ENCODE measurements at places on chromosomes 3 and 15.

DNA sequence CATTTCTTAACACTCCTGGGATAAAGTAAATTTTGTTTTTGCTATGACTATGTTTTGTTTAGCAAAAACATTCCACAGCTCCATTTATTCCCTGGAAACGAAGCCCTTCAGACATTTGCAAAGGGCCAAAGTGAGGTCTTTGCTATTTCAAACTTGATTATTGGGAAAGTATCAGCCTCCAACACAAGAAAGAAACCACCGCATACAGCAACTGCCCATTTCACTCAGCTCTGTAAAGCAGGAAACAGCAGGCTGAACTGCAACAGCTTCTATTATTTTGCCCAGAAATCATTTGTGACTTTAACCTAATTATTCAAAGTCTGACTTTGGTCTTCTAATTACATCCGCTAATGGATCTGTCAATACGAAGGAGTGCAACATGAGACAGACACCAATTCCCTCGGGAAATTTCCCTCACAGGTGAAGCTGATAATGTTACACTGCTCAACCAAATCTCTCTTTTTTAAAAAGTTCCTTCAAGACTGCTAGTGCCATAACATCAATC is 72.1 kb downstream of the RFTN1 start:
- DNase-seq = no peak

DNA sequence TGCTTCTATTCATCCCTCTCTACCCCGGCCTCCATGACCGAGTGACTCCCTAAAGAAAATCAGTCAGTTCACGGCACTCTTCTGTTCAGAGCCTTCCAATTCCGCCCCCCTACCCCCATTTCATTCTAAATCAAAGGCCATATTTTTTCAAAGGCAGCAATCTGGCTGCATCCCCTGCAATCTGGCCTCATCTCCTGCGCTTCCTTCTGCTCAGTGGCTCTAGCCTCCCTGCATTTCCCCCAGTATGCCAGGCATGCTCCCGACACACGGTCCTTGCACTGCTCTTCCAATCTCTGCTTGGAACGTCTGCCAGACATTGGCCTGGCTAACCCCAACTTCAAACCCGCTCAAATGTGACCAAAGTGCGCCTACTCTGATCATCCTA is 67.7 kb downstream of the EXOG start:
- no peak for DNase-seq

DNA sequence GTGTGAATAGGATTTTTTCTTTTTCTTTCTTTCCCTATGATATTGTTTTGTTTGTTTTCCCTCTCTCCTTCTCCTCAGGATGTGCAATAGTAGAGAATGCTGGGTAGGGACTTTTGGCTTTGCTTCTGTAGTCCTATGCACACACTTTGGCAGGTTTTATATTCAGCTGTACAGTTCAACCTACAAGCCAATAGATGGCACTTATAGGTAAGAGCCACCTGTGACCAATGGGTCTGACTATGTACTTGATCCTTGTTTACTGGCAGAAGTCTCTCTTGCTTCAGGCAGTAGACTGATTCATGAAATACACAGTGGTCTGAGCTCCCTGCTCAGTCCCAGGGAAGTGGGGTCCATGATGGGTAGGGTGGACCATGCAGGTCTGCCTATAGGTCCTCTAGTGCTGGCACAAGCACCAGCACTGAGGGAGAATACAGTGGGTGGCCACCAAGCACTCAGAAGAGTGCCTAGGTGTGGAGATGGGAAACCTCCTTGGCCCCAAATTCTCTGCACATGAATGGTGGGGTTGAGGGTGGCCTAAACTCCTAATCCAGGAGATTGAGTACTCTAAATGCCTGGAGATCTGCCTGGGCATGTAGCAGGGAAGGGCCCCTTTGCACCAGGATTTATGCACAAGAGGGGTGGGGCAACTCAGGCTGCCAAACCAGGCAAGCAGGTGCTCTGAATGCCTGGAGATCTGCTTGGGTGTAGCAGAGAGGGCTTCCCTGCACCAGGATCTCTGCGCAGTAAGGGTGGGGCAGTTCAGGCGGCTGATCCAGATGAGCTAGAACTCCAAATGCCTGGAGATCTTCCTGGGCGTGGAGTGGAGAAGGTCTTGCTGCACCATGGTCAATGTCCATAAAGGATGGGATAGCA is 176.1 kb downstream of the DOCK3 start:
- no peak for DNase-seq

DNA sequence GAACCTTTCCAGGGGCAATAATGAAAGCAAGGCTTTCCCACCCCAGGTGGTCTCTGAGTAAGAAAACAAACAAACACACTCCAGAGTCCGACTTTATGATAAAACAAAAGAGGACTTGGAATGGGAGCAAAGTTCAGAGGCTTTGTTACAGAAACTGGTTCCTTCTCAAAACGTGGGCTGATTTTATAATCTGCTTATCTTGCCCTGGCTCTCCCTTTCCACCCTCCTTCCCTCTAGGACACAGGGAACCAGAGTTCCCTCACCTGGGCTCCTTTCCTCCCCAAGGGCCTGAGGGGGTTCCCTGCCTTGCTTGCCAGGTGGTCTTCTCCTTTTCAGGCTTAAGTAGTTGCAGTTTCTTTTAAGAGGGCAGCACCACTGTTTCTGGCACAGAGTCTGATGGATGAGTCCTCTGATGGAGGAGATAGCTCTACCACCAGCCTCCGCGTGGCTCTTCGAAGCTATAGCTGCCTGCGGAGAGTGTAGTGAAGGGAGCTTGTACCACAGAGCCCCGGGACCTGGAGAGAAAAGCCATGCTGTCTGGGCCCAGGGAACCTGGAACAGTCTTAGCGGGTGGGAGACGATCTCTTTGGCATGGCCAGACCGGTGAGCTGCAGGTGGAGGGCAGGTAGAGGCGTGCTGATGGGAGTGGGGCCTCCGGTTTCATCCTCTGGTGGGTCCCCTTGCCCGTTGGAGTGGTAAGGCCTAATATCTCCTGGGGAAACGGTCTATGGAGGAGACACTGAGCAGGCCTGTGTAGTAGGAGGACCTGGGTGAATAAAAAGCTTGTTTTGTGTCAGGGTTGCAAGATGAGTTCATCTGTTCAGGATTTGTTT is 68.7 kb downstream of the SMAD6 start:
- DNase-seq = no peak

DNA sequence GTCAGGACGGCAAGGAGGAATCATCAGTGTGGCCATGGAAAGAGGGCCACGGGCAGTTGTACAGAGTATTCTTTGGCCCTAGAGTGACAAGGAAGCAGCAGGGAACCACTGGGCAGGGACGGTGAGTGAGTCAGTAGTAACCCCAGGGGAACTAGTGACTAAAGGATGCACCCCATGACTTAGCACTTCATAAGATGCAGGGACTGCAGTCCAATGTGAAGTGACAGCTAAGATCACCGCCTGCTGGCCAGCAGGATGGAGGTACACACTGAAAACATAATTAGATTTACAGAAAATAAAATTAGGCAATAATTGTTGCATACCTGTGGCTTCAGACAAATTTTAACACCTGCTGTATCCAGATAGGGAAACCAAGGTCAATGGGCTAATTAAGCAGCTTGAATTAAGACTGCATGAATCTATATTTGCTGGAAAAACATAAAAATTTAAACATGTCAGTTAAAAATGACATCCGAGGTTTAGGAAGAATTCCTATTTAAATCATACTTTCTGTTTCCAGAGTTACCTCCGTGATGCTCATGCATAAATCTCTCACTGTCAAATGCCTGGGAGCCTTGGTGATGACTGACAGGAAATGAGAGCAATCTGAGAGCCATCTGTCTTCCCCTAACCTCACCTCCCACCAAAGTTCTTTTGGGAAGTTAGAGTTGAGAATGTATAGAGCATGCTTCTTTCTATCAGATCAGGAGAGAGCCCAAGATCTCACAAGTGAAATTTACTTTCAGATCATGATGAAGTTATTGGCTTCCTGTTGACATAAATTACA is 56.5 kb downstream of the DCLK3 start:
- no peak for DNase-seq

- peak; percentile 18 for DNase-seq
Measured at GRCh38 chr3:113086560-113087461, 96.0 kb downstream of the GTPBP8 start.

DNA sequence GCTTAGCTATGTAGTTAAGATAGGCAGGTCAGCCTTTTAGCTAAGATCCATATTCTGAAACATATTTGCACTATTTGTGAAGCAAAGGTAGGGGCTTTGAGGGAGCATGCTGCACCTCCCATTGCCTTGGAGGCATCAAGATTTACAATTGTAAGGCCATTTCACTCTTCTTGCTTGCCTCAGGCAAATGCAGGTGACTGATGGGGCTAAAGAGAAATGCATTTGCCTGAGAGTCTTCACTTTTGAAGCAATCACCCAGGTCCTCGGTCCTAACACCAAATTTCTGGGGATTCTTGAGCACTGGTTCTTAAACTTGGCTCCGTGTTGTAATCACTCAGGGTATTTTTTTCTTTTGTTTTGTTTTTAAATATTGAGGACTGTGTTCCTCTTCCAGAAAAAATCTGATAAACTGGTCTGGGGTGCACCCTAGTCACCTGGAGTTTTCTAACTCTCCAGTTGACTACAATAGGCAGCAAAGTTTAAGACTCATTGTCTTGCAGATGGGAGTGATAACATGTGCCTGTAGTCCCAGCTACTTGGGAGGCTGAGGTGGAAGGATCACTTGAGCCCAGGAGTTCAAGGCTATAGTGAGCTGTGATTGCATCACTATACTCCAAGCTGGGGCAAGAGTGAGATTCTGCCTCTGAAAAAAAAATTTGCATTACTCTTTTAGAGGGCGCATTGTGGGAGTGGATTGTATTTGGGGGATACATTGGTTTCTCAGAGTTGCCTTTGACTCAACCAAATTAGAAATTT is 68.1 kb downstream of the EOMES start:
- DNase-seq = no peak

- no peak for DNase-seq
Measured at GRCh38 chr15:81766829-81767475, 278.9 kb downstream of the MEX3B start.

DNA sequence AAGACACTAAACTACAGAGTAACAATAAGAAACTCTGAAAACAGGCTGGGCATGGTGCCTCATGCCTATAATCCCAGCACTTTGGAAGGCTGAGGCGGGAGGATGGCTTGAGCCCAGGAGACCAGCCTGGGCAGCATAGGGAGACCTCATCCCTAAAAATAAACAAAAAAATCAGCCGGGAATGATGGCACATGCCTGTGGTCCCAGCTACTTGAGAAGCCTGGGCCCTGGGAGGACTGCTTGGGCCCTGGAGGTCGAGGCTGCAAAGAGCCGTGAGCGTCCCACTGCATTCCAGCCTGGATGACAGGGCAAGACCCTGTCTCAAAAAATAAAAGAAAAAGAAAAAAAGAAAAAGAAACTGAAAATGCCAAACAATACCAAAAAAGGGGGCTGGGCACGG is 55.4 kb downstream of the TMCC1 start:
- DNase-seq = no peak

DNA sequence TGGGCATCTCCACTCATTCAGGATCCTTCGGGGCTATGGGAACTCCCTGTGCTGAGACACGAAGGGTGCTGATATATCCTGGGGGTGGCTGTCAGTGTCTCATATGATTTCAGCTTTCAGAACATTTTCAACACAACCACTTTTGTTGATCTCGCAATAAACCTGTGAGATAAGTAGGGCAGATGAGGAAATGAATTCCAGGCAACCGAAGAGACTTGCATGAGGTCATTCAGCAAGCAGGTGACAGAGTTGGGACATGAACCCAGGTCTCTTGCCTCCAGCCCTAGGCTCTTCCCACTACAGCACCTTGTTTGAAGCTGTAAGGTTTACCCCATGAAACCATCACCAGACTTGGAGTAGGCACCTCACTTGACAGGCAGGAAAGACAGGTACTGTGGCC is 16.6 kb downstream of the DUOX1 start:
- no peak for DNase-seq

GRCh38 chr15:67025719-67026609 is 39.4 kb upstream of the SMAD3 start:
- DNase-seq = no peak

GRCh38 chr3:46733026-46733800 is 15.5 kb upstream of the PRSS50 start:
- DNase-seq = no peak

DNA sequence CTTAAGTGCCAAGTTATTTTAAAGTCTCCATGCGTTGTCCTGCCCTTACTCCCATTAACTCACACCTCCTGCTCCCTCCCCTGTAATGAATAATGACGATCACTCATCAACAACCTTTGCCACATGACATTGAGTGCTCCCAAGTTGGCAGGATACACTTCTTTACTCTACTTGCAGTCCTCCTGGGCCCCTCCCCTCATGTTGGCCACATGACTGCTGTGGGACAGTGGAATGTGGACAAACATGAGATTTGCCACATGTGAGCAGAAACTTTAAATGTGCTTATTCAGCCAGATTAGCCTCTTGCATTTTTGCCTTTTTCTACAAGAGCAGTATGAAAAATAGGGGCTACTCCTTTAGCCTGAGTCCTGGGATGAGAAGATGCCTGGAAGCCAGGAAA is 167.9 kb downstream of the DCLK3 start:
- DNase-seq = no peak

DNA sequence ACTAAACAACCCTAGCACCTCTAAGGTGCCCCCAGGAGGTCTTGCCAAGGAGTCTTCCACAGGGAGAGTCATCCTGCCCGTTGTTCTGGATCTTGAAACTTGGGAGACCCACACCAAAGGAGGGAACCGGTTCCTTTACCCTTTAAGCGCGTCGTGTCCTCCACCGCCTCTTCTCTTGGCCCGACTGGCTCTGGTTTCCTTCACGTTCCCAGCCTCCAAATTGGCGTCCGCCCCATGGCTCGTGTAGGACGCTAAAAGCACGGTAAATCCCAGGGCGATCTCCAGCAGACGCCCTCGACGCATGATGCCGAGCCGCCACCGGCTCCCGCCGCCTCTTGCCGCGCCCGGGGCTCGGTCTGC is 1.1 kb downstream of the FBN1 start:
- no peak for DNase-seq

DNA sequence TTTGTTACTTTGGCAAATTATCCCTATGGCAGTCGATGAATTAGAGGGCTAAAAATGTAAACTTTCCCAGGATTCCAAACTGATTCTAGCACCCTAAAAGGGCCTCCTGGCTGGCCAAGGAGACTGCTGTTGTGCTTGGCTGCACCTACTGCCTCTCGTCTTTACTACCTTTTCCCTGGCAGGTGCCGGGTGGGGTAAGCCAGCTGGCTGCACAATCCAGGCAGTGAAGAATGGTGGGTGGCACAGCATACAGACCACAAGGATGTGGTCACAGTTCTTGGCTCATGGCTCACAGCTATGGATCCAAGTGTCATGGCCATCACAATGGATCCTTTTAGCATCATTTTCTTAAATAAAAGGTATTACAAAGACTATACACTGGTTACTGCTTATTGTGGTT is 20.7 kb upstream of the SLC25A26 start:
- DNase-seq = no peak

GRCh38 chr15:36809380-36809779 is 230.0 kb downstream of the CDIN1 start:
- DNase-seq = no peak

DNA sequence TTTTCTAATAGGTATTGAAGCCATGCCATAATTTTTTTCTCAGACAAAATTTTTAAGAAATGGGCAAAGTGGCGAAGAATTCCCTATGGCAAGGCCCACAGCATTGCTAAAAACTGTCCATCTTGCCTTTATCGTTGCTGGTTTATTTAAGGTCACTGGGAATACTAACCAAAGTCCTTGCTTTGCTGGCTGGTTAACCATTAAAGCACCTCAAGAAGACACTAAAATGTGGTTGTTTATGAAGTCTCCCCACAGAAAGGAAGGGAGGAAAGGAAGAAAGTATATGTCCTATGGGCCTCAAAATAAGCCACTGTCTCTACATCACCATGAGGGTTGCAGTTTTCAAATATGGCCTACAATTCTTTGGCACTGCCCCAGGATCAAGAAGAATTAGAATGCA is 13.2 kb downstream of the SH3BP5 start:
- no peak for DNase-seq

- no peak for DNase-seq
Measured at GRCh38 chr3:51819709-51820406, 40.8 kb upstream of the IQCF6 start.

All from T-helper 2 cell (primary cell).